ENCODE measurements at places on chromosomes 12 and 14.

DNA sequence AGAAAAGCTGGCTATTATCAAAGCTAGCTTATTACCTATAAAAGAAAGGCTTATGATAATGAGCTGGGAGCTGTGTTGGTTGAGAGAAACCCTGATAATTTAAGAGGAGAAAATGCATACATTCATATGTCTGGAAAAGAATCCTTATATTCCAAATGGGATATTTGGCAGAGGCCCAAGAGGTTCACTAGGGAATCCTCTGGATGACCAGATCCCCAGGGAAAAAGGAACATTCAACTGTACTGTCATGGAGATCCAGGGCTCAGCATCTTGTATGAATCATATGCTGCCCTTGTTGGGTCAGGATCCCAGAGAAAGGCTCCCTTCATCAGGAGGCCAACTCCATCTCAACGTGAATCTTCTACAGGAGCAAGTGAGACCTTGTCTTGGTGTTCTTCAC, 16.6 kb upstream of the FBXO34 start:
- no peak for DNase-seq
- no peak overlapping the region for H3K27ac ChIP-seq
- H3K36me3 ChIP-seq = no peaks in the 10 kb centered on the region
- no peaks in the 10 kb centered on the region for H3K27me3 ChIP-seq

GRCh38 chr14:72839753-72840607, 53.9 kb downstream of the DPF3 start:
- no peak for DNase-seq
- H3K4me3 ChIP-seq = no peak overlapping the region
- no peaks in the 10 kb centered on the region for H3K4me1 ChIP-seq
- no peaks in the 10 kb centered on the region for H3K36me3 ChIP-seq
- H3K27me3 ChIP-seq = no peaks in the 10 kb centered on the region

GRCh38 chr12:93031028-93031427, 101.9 kb upstream of the EEA1 start:
- H3K4me3 ChIP-seq = no peak overlapping the region
- H3K36me3 ChIP-seq = no peaks in the 10 kb centered on the region
- H3K27me3 ChIP-seq = no peaks in the 10 kb centered on the region
- H3K4me1 ChIP-seq = no peaks in the 10 kb centered on the region
- no peak overlapping the region for H3K27ac ChIP-seq

- DNase-seq = no peak
- H3K27me3 ChIP-seq = no peaks in the 10 kb centered on the region
- no peaks in the 10 kb centered on the region for H3K36me3 ChIP-seq
- H3K4me1 ChIP-seq = peaks cover 9% of the 10 kb centered on the region
These were observed 12.9 kb upstream of the ORAI1 start for GRCh38 chr12:121613462-121613861.

DNA sequence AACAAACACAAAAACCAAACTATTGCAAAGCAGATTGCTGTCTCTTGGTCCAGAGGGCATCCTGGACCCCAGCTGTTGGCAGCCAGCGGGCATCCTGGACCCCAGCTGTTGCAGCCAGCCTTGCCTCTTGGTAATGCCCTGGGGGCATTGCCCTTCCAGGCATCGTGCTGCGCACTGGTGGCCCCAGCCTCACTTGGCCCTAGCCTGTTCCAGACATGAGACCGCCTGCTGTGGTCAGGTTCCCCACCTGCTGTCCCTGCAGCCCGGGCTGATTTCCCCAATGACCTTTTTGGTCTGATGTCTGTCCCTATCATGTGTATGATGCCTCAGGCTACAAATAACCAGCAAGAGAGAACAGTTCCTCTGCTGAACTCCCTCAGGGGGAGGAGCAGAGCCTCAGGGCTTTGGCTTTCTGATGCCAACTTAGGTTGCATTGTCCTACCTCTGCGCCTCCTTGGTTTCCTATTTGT, 20.8 kb downstream of the MLXIP start:
- peaks cover 67% of the 10 kb centered on the region for H3K4me1 ChIP-seq
- H3K27ac ChIP-seq = peak overlapping the region; percentile 63
- H3K4me3 ChIP-seq = no peak overlapping the region
- no peaks in the 10 kb centered on the region for H3K36me3 ChIP-seq
- DNase-seq = no peak

Measured in vagina (tissue), 2 donors.